ENCODE measurements at places on chromosomes 11 and 22. TPM values are rescaled to one million over a fixed set of nuclear protein-coding genes. Genes with fewer than 3 reads are reported as not detected.

The SNX32 gene
- polyA plus RNA-seq = 1.3 TPM

The PDGFB gene
- polyA plus RNA-seq = 4.3 TPM

The TIGD3 gene
- 0.34 TPM for polyA plus RNA-seq

The LMNTD2 gene
- 1.1 TPM for polyA plus RNA-seq

The MS4A3 gene
- not detected for polyA plus RNA-seq

The MPST gene
- polyA plus RNA-seq = 22.0 TPM

The H19 gene
- not detected for polyA plus RNA-seq

The P2RX6 gene
- not detected for polyA plus RNA-seq

The LRP5 gene
- polyA plus RNA-seq = 1.2 TPM

The RTN4RL2 gene
- not detected for polyA plus RNA-seq

The INPP5J gene
- polyA plus RNA-seq = not detected

The RCOR2 gene
- polyA plus RNA-seq = not detected

The DBX1 gene
- not detected for polyA plus RNA-seq

The B3GAT1 gene
- not detected for polyA plus RNA-seq

The KDM4E gene
- polyA plus RNA-seq = not detected

All from CD4-positive, CD25-positive, alpha-beta regulatory T cell (primary cell).